Naive thymus-derived CD8-positive, alpha-beta T cell (primary cell): ENCODE measurements at places on chromosomes 3 and 15.

GRCh38 chr3:514192-514591, 317.6 kb downstream of the CHL1 start:
- H3K36me3 ChIP-seq, result no peaks in the 10 kb centered on the region
- no peak overlapping the region for H3K27ac ChIP-seq
- no peaks in the 10 kb centered on the region for H3K27me3 ChIP-seq
- no peak for DNase-seq
- no peaks in the 10 kb centered on the region for H3K4me1 ChIP-seq

DNA sequence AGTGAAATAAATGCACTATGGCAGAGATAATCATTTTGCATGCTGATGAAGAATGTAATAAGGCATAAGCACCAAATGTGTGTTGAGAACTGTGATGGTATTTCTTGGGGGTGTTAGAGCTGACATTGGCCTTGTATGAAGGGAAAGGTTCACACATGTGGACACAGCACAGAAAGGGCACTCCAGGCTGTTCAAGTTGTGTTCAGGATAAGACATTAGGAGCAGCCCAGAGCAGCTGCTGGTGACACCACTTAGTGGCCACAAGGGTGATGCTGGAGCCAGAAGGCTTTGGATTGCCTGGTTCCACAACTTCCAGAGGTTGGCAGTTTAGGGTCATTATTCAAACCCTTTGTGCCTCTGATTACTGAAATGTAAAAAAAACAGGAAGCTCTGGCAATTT, 155.4 kb downstream of the GOLGA6L6 start:
- DNase-seq, result no peak
- H3K4me1 ChIP-seq, result no peaks in the 10 kb centered on the region
- no peak overlapping the region for H3K4me3 ChIP-seq
- no peaks in the 10 kb centered on the region for H3K27me3 ChIP-seq
- no peak overlapping the region for H3K27ac ChIP-seq

DNA sequence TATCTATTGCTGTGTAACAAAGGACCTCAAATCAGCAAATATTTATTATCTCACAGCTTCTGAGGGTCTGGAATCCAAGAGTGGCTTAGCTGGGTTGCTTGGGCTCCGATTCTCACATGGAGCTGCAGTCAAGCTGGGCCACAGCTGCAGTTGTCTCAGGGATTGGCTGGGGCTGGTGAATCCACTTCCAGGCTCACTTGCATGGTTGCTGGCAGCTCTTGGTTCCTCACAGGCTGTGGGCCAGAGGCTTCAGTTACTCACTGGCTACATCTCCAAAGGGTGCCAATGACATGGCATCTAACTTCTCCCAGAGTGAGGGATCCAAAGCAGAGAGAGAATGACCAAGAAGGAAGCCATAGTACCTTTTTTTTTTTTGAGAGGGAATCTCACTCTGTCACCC, 13.9 kb upstream of the SYNM start:
- no peak overlapping the region for H3K4me3 ChIP-seq
- no peaks in the 10 kb centered on the region for H3K27me3 ChIP-seq
- no peaks in the 10 kb centered on the region for H3K36me3 ChIP-seq

- DNase-seq, result no peak
- no peaks in the 10 kb centered on the region for H3K36me3 ChIP-seq
- H3K4me1 ChIP-seq, result no peaks in the 10 kb centered on the region
- H3K27ac ChIP-seq, result no peak overlapping the region
- H3K4me3 ChIP-seq, result no peak overlapping the region
- H3K27me3 ChIP-seq, result peaks cover 10% of the 10 kb centered on the region
Observed at GRCh38 chr3:153785901-153786300, 335.3 kb upstream of the ARHGEF26 start.

DNA sequence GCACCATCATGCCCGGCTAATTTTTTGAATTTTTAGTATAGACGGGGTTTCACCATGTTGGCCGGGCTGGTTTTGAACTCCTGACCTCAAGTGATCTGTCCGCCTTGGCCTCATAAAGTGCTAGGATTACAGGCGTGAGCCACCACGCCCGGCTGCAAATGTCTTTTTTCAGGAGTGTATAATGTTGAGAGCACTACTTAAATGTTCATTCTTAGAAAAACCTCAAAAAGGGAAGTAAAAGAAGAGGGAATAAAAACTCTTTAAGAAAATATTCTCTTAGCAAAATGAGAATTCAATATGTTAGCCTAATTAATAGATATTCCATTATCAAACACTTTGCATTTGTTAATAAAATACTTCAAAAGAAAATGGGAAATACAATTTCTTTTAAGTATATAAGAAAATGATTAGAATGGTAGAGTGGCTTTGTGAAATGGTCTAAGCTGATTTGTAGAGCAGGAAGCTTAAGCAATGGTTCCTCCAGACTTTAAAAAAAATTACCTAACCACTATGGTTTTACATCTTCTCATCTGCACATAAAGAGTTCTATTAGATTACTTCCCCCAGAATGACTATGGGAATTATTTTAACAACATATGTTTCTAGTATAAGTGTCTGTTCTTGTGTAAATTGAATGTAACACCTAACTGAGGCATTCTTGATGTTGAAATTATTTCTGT, 226.7 kb upstream of the ALCAM start:
- DNase-seq, result no peak
- H3K27me3 ChIP-seq, result no peaks in the 10 kb centered on the region
- H3K36me3 ChIP-seq, result no peaks in the 10 kb centered on the region
- H3K4me1 ChIP-seq, result no peaks in the 10 kb centered on the region
- H3K27ac ChIP-seq, result no peak overlapping the region
